ENCODE measurements at places on chromosomes 3 and 15.

DNA sequence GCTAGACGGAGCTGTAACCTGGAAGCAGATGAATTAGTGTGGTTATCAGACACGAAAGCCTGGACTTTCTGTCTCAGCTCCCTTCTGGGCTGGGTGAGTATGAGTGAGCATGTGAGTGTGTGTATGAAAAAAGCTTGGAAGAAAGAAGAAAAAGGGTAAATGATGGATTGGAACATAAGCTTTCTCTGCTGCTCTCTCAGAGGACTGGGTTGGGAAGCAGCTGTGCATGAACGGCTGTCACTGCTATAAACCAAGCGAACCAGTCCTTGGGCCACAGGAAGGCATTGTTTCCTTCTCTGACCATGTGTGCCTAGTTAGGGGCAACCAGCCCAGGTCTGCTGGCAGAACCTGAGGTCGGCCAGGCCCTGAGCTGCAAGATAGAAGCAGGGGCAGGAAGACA lies 37.0 kb downstream of the UMPS start:
- DNase-seq: no peak

GRCh38 chr3:40096661-40097111 lies 212.8 kb upstream of the EIF1B start:
- no peak for DNase-seq

GRCh38 chr3:67646586-67647234 lies 7.7 kb downstream of the SUCLG2 start:
- DNase-seq: no peak

GRCh38 chr3:87088430-87088992 lies 97.6 kb upstream of the VGLL3 start:
- no peak for DNase-seq

DNA sequence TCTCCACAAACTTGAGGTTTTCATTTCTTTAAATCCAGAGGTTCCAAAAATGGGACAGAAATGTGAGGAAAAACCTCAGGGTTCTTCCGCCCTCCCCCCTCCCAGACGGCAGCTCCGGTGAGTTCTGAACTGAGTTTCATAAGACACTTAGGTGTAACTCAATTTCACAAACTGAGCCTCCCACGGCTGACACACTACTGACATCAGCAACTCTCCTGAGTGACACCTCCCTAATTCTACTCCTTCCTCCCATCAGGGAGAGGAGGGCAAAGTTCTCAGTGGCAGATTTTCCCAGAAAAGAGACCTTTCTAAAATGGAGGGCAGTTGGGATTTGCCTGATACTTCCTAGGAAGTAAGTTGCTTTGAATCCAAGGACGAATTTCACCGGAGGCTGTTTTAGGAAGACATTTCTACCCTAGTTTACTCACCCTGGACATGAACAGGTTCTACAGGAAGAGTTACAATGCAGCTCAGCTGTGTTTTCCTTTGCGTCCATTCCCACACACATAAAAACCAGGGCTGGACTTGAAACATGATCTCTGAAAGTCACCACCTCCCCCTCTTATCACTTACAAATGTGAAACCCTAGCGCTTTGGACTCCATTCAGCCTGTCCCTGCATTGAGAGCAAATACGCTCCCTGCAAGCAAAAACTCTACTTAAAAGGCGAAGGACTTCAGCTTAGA lies 78.1 kb upstream of the LMOD3 start:
- DNase-seq: peak; percentile 65

DNA sequence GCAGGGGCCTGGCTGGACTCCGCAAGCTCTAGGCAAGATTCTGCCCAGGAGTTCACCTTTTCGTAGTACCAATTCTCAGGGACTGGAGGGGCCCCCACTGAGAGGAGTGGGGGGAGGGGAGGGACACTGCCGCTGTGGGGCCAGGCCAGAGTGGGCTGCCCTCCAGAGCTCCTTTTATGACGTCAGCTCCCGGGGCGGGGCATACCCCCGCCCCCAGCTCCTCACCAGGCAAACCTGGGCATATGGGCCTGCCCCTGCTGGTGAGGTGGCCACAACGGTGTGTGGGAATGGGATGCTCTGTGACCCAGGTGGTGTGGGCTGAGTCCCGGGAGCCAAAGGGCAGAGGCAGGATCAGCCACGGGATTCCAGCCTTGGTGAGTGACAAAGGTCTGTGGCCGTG lies 3.3 kb downstream of the DNAJB8 start:
- no peak for DNase-seq
